ENCODE measurements at places on chromosomes 13 and 19.

- DNase-seq = no peak
Measured at GRCh38 chr13:79533781-79534400, 52.9 kb downstream of the NDFIP2 start.

- no peak for DNase-seq
Measured at GRCh38 chr19:11453468-11454341, 18.3 kb downstream of the PRKCSH start.

GRCh38 chr19:2488942-2489731 is 13.2 kb downstream of the GADD45B start:
- peak; percentile 69 for DNase-seq

GRCh38 chr13:106883976-106884375 is 316.0 kb upstream of the ARGLU1 start:
- DNase-seq = no peak

- DNase-seq = no peak
Measured at GRCh38 chr13:76383676-76384461, 502.3 kb downstream of the KCTD12 start.

GRCh38 chr13:48431431-48431830 is 18.5 kb upstream of the LPAR6 start:
- no peak for DNase-seq

DNA sequence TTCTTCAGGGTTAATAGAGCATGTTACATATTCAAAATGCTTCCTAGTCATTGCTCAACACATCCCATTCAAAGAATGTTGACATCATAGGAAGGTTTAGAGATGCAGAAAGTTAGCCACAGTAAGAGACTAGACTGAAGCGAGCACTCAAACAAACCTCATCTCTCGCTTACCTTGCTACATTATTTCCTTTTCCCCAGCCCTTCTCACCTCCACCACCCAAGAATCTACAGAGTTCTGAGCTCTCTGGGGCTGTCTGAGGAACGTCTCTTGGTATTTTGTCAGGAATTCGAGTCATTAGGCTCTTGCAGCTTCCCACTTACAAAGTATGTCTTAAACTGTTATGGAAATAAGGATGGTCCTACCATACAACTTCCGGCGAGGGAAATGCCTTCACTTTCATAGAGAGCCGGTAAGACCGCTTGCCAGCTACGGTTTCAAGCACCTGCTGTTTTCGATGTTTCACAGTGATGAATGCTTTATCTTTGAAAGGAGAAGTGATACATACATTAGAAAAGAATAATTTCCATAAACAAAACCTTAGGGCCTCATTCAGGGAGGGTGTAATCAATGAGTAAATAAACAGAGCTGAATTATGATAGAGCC is 65.1 kb downstream of the FLT1 start:
- DNase-seq = no peak

DNA sequence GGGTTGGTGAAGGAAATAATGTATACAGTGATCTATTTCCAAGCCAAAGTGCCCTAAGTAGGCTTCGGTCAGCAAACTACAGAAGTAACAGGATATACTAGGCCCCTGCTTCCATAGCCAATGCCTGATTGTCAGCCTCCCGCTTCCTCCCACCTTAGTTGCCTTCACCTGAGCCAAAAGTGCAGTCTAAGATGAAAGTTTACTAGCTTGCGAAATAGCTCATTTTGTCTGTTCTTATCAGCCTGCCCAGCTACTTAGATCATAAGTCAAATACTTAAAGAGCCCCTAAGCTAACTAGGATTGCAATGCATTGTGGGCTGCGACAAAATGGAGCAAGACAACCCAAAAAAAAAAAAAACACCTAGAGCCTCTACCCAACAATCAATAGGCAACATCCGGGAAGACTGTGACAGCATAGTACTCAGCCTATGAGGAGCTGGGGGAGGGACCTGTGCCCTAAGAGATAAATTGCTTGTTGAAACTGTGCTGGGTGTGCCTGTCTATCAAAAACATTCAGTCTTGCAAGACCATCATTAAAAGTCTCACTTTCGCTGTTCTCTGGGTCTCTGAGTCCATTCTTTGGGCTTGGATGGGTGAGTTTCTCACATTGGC is 454.7 kb upstream of the TSHZ3 start:
- no peak for DNase-seq

Measured in right kidney (tissue), 9 donors.